SK-MEL-5 (cell line): ENCODE measurements at places on chromosomes 1 and 21.

- no peak for DNase-seq
These were observed 51.3 kb downstream of the LGR6 start for GRCh38 chr1:202244841-202245261.

DNA sequence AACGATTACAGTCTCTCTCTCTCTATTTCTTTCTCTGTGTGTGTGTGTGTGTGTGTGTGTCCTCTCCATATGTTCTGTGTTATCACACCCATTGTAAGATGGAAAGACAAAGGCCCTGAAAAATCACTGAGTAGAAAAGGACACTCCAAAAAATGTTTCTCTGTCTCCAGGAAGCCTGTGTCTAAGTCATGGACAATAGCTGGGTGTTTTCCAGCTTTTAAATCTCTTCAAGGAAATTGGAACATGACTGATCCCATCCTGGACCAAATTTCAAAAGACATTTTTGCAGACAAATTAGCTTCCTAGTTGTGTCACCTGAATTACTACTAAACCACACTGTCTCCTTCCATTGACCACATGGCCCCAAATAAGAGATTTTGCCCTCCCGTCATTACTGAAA, 31.0 kb upstream of the LMX1A start:
- no peak for DNase-seq

DNA sequence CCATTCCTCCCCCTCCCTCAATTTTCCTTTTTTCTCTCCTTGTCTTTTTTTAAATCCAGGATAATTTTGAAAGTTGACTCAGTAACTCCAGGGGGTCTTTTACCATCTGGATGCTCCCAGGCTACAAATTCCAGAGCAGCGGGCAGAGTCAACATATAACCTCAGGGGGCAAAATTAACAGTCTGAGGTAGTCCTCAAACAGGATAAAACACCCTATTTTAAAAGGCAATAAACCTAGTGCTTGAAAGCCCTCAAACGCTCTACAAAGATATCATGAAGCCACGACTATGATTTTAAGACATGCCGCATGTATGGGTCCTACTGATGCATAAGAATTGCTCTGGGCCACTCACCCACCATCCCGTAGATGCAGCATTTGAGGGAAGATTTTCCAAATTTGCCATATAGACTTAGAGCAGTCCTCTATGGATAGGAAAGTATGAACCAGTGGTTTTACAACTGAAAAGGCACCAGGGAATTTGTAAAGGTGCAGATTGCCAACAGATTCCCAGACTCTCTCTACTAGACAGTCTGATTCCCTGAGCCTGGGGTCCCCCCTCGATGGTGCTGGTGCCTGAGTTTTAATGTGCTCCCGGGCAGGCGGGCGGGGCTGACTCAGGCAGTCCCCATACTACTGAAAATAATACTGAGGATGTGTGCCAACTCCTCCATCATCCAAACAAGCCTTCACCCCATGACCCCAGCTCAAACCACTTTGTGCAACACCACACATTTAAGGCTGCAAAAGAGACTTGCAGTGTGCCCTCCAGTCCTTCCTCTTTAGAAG, 37.2 kb downstream of the PTPN14 start:
- DNase-seq, result no peak

DNA sequence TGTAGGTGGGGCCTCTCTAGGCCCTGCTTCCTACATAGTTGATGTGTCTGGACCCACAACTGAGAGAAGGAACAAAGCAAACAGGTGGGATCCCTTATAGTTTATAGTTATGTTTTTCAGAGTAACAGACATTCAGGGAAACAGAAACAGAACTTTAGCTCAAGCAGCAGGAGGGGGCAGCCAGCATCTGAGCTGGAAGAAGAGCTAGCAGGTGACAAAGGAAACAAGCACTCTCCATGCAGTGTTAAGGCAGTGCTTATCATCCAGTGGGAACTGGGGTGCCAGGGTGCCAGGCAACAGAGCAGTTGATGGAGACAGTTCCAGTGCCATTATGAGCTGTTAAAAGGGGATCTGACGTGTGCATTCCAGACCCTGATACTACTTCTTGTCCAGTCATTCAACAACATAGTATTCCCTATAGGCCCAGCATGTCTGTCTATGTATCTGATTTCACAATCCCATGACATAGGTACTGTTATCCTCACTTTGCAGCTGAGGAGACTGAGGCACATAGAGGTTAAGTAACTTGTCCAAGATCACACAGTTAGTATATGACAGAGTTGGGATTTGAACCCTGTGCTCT, 13.5 kb downstream of the HIVEP3 start:
- no peak for DNase-seq

DNA sequence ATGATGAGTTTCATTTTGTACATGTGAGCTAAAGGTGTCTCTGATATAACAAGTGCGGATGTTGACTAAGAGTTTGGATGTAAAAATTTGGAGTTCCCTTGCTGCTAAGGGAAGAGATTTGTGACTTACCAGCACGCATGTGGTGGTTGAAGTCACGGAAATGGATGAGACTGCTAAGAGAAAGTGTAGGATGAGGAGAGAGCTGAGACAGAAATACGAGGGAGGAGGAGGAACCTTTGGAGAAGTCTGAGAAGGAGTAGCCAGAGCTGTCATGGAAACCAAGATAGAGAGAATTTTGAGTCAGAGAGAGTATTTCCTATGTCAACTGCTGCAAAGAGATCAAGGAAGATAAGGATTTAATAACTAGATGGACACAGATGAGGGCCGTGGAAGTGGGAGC, 106.5 kb upstream of the COL24A1 start:
- no peak for DNase-seq

GRCh38 chr1:24955161-24955560, 25.1 kb upstream of the RUNX3 start:
- peak; percentile 15 for DNase-seq

- no peak for DNase-seq
These were observed 12.7 kb upstream of the RAB42 start for GRCh38 chr1:28579401-28579800.

DNA sequence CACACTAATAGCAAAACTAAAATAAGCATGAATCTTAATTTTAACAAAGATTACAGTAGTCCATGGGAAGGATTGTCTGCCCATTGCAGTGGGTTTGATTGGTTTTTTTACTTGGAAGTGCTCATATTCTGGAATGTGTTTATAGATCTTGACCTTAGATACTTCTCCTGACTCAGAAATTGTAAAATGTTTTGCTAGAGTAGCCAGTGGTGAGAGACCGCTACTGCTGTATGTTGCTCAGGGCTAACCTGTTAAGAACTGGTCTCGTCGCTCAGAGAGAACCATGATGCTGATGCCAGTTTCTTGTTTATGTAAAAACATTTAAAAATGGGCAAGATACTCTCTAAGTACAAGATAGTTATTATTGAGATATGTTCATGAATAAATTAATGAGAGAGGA, 99.9 kb downstream of the ROR1 start:
- DNase-seq, result no peak

DNA sequence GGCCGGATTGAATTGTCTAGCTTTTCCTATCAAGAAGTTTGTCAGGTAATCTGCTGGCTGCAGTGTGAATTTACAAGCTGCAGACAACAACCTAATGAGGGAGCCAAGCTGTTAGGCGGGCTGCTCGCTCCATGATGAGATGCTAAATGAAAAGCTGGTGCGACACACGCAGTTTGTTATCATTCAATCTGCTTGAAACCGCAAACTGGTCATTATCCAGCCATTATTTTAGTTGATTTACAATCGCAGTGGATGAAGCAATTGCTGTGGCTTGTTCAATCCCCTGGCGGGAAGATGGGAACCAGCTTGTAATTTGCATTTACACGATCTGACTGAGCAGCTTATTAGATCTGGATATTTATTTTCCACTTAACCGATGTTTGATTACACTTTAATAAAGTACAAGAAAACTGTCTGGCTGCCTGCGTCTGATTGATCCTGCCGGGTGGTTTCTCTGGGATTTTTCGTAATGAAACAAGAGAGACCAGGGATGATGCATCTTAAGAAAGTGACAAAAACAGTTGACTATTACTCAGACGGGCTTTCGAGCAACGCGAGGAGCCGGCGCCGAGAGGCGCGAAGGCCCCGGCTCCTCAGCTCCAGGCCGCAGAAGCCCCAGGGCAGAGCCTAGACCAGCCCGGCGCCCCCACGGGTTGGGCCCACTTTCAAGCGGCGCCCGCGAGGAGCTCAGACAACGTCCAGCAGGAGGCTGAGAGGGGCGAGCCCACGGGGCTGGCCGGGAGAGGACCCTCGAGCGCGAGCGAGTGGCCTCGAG, 118.0 kb upstream of the BARHL2 start:
- DNase-seq, result no peak

- DNase-seq, result no peak
These were observed at the start of gene ARHGEF19 for GRCh38 chr1:16212251-16212961. Gene ARHGEF19, minus strand, starts transcription at chr1:16212652. Its CDS starts 3,598 bp downstream, at chr1:16209054.

DNA sequence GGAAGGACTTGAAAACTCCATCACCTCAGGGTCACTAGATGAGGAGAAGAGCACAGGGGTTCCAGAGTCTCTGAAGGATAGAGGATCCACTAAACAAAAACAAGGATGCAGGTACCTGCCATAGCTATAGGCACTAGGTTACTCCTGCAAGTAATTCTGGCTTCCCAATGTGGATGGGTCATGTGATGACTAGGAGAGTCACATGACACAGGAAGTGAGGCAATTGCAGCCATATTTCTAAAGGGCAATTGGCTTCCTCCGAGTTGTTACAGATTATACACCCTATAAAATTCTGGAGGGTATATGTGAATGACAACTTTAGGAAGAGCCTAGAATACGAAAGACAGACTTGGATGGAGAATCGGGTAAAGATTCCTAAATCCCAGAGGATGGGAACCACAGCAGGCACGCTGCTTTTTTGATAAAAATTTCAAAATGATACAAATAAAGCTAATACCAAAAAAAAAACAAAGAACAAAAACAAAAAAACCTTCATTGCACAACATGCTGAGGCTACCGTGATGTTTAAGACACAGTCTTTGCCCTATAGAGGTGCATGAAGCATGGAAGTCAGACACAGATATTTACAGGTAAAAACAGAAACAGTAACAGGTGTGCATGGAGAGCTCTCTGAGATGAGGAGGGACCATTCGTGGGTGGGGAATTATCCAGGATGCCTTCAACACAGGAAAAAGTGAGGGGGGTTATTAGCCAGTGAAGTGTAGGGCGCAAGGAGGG, 10.5 kb downstream of the MTX1 start:
- peak; percentile 74 for DNase-seq

DNA sequence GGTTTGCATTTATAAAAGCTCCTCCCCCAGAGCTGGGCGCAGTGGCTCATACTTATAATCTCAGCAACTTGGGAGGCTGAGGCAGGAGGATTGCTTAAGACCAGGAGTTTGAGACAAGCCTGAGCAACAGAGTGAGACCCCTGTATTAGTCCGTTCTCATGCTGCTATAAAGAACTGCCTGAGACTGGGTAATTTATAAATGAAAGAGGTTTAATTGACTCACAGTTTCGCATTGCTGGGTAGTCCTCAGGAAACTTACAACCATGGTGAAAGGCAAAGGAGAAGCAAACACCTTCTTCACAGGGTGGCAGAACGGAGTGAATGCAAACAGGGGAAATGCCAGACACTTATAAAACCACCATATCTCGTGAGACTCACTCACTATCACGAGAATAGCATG, 52.5 kb downstream of the ZNF684 start:
- DNase-seq, result no peak

DNA sequence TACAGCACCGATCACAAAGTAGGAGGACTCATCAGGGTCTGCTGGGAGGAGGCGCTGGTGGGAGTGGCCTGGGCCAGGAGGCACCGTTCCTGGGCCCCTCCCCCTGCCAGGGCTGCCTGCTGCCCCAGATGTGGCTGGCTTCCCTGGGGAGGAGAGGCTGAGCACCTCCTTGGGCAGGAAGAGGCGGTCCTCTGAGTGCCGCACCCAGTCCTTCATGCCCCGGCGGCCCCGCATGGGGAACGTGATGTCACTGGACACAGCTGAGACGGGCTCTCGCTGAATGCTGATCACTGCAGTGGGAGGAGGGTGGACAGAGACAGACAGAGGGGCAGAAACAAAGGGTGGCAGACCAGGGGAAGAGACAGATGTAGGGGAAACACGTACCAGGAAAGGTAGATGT, 24.8 kb downstream of the ADGRB2 start:
- no peak for DNase-seq

- DNase-seq, result no peak
These were observed 6.6 kb upstream of the DOP1B start for GRCh38 chr21:36149788-36150711.

DNA sequence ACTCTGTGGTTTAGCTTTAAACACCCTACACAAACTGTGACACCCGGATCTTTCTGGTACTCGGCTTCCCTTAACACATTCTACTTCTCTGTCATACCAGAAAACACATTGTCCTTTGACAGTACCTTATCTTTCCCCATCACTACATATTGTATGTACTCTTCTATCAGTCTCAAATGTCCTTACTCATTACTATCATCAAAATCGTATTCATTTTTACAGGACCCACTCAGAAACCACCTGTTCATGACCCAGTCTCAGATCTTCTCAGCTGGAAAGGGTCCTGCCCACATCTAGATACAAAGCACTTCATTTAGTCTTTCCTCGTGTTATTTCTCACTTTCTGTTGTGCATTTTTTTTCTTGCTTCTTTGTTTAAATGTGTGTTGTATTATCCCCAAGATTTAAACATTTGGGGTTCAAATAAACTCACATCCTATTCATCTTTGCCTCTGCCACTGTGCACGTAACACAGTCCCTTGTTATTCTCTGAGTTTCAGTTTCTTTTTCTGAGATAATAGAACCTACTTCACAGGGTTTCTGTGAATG, 27.7 kb downstream of the CD34 start:
- DNase-seq, result no peak

GRCh38 chr1:211527006-211527405, 35.0 kb upstream of the RD3 start:
- no peak for DNase-seq

DNA sequence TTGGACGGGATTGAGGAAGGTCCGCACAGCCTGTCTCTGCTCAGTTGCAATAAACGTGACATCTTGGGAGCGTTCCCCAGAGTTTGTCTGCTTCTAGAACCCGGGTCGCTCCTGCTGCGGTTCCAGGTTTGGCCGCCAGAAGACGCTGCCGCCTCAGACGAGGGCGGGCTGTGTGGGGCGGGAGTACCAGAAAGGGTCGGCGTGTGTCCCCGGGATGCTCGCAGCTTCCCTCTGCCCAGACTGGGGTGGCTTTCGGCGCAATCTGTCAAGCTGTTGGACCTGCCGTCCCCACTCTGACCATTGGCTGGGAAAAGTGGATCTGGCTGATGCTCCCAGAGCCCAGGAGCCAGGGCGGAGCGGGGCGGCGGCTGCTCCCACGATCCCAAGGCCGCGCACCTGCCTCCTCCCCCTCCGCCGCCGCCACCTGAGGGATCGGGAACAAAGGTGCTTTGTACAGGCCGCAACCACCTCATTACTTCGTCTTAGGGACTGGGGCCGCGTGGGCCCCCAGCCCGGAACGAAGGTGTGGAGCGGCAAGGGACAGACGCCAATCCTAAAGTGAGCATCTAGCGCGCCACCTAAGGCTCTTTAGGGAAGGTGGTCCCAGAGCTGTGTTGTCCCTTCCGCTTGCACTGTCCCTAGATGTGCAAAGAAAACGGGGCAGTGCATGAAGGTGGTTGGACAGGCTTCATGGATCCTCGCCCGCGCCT, 683 bp upstream of the EFNA4 start:
- peak; percentile 67 for DNase-seq
